ENCODE measurements at places on chromosomes 16 and 17. TPM values are rescaled to one million over a fixed set of nuclear protein-coding genes. Genes with fewer than 3 reads are reported as not detected.

PIK3R5 gene
- 2.0 TPM for polyA plus RNA-seq

CDH13 gene
- polyA plus RNA-seq: 20.7 TPM

NOB1 gene
- 14.9 TPM for polyA plus RNA-seq

CDH8 gene
- polyA plus RNA-seq: under 0.01 TPM

DEXI gene
- 127 TPM for polyA plus RNA-seq

CCL15 gene
- not detected for polyA plus RNA-seq

DNA sequence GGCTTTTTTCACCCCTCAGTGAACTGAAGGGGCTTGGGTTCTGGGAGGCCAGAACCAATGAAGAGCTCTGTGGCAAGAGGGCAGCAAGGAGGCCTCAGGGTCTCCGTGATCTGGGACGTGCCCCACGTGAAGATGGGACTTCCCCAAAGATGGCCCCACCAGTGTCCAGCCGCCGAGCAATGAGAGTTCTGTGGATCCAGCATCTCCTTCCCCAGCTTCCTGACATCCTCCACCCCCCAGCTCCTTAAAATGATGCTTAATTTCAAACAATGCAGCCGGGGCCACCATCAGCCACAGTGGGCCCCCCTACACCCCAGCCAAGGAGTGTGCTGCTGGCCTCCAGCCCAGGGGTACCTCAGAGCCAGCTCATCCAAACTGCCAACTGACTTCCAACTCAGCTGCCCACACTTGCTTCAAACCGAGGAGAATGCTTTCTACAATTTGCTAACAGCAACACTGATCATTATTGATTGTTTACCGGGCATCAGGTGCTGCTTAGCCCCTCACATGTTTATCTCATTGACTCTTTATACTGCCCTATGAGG is 5.9 kb upstream of the SPPL2C start:
- no peak for DNase-seq

DNA sequence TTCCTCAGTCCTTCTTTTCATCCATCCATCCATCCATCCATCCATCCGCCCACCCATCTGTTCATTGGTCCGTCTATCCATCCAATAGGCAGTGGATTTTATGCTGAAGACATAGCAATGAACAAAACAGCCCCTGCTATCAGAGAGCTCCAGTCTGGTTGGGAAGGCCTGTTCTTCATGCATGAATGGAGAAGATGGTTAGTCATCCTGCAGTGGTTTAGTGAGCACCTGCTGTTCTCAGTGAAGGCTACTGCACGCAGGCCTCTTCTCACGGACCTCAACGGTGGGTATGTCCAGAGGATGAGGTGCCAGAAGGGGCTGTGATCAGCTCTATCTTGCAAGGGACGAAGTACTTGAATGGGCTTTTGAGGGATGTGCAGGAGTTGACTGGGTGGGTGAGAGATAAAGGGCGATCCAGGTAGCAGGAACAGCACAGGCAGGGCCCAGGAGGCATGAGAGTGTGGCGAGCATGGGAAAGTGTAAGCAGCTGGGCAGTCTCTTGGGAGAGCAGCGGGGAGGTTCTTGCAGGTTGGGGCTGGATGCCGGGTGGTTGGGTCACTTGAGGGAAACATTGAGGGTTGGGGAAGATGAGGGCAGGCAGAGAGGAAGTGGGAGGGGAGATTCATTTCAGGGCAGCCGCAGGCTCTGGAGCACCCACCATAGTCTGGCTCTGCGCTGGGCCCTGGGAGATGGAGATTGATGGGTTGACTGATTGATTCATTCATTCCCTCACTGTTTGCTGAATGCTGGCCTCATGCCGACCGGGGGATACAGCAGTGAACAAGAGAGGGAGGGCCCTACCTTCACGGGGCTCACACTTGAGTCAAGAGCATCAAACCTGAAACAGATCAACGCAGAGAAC is 115.0 kb upstream of the CIBAR2 start:
- no peak for DNase-seq

- DNase-seq: no peak
Measured at GRCh38 chr16:77882358-77882757, 94.0 kb downstream of the VAT1L start.

DNA sequence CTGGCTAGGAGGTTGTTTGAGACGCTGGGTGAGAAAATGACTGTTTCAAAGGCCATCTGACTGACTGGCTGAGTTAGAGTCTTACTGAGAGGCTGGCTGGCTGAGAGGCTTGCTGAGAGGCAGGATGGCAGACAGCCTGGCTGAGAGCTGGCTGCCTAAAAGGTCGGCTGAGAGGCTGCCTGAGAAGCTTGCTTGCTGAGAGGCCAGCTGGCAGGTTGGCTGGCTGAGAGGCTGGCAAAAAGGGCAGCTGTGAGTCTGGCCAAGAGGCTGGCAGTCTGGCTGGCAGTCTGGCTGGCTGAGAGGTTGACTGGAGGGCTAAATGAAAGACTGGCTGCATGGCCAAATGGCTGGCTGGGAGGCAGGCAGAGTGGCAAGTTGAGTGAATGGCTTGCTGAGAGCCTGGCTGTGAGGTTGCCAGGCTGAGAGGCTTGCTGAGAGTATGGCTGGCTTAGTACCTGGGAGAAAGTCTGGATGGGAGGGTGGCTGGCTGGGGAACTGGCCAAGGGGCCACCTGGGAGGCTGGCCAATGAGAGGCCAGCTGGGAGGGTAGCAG is 35.3 kb upstream of the ACSM2B start:
- DNase-seq: peak; percentile 47

DNA sequence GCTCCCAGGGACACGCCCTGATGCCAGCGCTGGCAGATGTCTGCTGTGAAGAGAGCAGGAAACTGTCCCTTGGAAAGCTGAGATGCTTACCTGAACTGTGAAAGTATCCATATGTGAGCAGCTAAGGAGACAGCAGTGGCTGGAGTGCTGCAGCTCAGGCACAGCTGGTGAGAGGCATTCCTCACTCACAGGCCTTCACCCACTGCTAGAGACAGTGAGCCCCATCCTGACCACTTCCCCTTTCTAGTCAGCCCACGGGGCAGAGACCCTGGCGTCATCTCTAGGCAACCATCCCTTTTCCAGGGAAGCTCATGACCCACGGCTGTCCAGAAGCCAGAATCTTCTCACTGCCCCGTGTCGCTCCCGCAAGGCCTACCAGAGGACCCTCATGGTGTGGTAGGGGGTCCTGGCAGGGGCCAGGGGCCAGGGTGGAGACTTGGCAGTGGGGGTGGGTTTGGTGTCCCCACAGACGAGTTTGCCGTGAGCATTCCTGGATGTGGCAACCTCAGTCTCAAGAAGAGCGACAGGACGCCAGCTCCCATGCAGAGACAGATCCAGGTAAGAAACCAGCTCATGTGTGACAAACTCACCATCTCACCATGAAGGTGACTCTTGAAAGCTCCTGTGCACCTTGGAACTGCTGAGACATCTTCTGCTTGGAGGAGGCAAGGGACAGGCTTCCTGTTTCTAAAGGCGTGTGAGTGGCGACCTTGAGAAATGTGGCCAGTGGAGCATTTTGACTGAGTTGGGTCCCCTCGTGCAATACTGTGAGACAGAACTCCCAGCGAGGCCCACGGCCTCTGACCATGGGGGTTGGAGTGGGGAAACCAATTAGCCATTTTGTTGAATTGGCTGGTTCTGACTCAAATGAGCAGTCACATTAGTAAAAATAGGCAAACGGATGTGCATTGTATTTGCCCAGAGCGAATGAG is at the start of gene SCIMP:
TSS of gene SCIMP (minus strand) at position 216 of the 932 bp plus-strand sequence. CDS start at position 111, 105 bp downstream.
- peak; percentile 63 for DNase-seq

GRCh38 chr17:37766971-37767370 is 22.1 kb upstream of the HNF1B start:
- DNase-seq: no peak

GRCh38 chr16:3274947-3275346 is 8.3 kb upstream of the ZNF263 start:
- DNase-seq: no peak

GRCh38 chr16:3174618-3175148 is 13.3 kb upstream of the OR1F1 start:
- no peak for DNase-seq

- no peak for DNase-seq
Measured at GRCh38 chr17:39775031-39775430, 37.3 kb downstream of the GRB7 start.

DNA sequence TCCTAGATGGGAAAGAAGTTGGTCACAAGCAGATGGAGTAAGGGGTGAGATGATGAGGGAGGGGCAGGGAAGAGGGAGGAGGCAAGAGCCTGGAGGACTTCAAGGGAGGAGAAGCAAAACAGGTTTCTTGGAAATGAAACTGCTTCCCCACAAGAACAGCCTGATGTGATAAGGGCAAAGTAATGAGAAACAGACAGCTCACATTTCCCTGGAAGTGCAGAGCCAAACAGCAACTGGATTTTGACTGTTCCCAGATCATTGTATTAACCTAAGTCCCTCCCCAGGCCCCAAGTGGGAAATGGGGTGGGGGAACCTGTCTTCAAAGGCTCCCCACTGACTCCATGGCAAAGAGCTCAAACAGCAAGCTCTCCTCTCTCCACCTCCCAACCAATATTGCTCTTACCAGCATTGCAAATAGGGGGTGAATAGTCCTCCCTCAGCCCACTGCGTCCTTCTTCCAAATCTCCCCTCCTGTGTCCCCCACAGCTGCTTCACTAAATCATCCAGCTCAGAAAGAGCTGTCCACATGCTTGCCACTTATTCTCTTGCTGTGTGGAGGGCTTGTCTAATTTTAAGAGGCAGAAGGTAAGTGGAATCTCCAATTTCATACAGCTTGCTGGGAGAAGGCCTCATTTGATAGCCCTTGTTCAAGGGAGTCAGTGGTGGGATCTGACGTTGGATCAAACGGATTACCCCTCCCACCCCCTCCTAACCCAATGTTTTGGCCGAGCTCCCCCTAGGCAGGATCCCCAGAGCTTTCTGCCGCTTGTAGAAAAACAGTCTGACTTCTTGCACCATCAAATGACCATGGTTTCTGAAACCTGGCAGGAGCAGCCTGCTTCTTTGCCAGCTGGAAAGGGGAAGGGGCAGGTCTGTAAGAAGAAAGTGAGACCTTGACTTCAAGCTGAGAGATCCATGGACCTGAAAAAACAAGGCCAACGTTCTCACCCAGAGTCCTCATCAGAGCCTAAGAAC is 56.3 kb upstream of the SMIM36 start:
- peak; percentile 92 for DNase-seq

DNA sequence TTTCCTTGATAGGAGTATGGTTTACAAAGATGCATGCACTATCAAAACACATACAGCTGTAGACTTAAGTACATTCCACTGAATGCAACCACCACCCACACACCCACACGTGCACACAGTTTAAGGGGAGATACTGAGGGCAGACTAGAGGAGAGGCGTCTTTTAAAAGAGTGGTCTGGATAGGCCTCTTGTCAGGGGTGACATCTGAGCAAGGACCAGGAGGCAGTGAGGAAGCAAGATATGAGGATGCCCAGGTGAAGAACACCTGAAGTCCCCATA is 12.6 kb downstream of the MPHOSPH6 start:
- DNase-seq: no peak

- no peak for DNase-seq
Measured at GRCh38 chr16:66451548-66451947, 24.5 kb downstream of the BEAN1 start.

GRCh38 chr16:57689762-57690558 is 4.6 kb upstream of the DRC7 start:
- no peak for DNase-seq

Measured in right cardiac atrium (tissue), 5 donors.